ENCODE measurements at places on chromosomes 13 and 19.

DNA sequence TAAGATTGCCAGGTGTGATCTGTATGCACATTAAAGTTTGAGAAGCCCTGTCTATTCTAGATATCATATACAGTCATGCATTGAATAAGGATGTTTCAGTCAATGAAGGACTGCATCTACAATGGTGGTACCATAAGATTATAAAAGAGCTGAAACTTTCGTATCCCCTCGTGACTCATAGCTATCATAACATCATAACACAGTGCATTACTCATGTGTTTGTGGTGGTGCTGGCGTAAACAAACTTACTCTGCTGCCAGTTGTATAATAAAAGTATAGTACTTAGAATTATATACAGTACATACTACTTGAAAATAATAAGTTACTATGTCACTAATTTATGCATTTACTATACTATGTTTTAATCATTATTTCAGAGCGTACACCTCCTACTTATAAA lies 489.3 kb downstream of the GPC6 start:
- no peak for DNase-seq

DNA sequence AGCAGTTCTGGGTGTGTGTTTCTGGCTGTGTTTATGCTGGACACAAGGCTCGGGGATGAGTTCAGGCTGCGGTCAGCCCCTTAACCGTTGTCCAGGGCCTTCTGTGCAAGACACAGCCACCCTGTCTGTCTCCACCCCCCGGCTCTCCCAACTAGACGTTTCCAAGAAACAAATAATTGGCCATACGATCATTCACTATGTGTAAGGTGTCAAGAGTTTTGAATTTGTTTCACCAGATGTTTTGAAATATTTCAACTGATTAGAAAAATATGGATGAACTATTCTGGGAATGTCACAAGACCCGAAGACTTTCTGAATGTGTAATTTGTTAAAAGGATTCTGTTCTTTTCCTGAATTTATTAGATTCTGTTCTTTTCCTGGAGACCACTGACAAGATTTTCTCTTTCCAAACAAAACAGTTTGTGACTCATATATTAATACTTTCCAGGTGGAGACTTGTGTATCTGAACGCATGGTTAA lies 318.2 kb downstream of the MYO16 start:
- DNase-seq, result no peak

- no peak for DNase-seq
Measured at GRCh38 chr19:28685802-28686201, 527.1 kb downstream of the UQCRFS1 start.

DNA sequence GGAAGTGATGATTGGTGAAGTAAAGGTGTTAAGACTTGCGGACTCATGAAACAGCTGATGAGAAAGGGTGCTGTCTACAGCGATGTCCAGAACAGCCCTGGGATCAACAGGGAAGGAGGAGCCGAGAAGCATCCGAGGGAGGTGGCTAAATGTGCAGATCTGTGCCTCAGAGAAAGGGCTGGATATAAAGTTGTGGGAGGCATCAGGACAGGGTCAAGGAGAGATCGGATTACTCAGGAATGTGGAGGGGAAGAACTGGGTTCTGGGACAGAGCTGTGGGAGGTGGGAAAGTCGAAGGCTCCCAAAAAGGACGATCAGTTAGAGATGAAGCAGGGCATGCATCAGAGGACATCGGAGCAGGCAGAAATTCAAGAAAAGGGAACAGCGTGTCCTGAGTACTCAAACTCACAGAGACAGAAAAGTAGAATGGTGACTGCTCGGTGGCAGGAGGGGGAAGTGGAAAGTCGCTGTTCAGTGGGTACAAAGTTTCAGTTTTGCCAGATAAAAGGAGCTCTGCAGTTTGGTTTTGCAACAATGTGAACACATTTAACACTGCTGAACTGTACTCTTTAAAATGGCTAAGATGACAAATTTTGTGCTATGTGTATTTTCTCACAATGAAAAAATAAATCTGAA lies 1.9 kb downstream of the SIGLEC14 start:
- DNase-seq, result no peak

- no peak for DNase-seq
Measured at GRCh38 chr13:40376296-40376849, 290.1 kb downstream of the FOXO1 start.

GRCh38 chr19:23804676-23805075 lies 46.0 kb upstream of the ZNF681 start:
- no peak for DNase-seq

GRCh38 chr13:79398127-79398526 lies 7.9 kb downstream of the RBM26 start:
- no peak for DNase-seq

GRCh38 chr19:28504727-28505126 lies 708.2 kb downstream of the UQCRFS1 start:
- no peak for DNase-seq

GRCh38 chr19:28224441-28224840 lies 988.5 kb downstream of the UQCRFS1 start:
- DNase-seq, result no peak

DNA sequence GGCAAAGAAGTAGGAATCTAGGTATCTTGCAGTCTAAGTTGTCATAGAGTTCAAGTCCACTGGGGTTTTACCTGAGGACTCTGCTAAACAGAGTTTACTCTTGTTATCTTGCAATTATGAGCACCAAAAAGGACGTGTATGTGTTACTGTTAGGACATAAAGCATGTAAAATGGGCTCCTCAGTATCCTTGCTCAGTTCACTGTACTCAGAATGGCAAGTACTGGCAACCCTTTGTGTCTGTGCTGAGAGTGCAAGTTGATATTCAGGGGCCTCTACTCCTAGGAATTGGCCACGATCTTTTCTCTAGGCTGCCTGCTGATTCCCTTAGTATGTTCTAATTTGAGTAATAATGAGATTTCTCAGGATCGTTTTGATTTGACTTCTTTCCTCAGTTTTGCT lies 13.3 kb downstream of the TDRD3 start:
- no peak for DNase-seq

- DNase-seq, result no peak
Measured at GRCh38 chr13:46620471-46620870, 67.5 kb downstream of the LRCH1 start.

DNA sequence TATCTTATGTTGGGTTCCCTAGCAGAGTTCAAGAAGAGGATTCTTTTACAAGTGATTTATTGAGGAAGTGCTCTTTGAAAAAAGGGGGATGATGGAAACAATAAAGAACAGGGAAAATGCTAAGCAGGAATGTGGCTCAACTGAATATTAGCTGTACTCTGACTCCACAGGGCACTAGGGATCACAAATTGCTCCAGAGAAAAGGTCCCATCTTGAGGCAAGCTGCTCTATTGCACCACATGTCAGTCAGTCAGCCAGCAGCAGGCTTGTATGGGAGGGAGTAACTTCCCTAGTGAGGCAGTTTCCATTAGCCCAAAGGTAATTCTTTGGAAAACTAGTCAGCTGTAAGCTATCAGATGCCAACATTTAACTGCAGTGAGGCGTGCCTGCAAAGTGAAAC lies 73.3 kb upstream of the FNDC3A start:
- DNase-seq, result no peak

DNA sequence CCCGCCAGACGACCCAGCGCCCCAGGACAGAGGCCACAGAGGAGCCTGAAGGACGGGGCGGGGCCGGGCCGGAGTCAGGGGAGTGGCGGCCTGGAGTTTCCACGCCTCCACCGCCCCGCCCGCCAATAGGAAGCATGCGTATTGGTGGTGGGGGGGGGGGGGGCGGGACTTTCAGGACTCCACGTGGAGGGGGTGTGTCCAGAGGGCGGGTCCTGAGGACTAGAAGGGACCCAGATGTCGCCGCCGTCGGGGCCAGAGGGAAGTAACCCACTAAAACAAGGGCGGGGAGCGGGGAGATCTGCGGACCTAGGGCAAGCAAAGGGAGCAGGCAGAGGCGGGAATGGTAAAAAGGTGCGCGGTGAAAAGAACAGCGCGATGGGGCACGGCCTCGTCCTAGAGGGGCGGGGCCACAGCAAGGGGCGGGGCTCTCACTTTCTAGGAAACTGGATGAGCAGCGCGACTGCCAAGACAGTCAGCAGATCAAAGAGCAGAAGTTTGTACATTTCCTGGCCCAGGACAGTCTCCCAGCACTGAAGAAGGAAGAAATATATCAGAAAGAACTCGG lies 2.8 kb upstream of the LENG1 start:
- peak; percentile 73 for DNase-seq

- DNase-seq, result no peak
Measured at GRCh38 chr19:19566306-19566705, 28.2 kb downstream of the CILP2 start.

All from stimulated activated CD4-positive, alpha-beta T cell treated with anti-CD3 and anti-CD28 coated beads, Interleukin-2, amount 100 ng/mL, for 4 hours (primary cell).